Inflammatory macrophage treated with lipopolysaccharide for 1 hour (primary cell): ENCODE measurements at places on chromosomes 16 and 17.

DNA sequence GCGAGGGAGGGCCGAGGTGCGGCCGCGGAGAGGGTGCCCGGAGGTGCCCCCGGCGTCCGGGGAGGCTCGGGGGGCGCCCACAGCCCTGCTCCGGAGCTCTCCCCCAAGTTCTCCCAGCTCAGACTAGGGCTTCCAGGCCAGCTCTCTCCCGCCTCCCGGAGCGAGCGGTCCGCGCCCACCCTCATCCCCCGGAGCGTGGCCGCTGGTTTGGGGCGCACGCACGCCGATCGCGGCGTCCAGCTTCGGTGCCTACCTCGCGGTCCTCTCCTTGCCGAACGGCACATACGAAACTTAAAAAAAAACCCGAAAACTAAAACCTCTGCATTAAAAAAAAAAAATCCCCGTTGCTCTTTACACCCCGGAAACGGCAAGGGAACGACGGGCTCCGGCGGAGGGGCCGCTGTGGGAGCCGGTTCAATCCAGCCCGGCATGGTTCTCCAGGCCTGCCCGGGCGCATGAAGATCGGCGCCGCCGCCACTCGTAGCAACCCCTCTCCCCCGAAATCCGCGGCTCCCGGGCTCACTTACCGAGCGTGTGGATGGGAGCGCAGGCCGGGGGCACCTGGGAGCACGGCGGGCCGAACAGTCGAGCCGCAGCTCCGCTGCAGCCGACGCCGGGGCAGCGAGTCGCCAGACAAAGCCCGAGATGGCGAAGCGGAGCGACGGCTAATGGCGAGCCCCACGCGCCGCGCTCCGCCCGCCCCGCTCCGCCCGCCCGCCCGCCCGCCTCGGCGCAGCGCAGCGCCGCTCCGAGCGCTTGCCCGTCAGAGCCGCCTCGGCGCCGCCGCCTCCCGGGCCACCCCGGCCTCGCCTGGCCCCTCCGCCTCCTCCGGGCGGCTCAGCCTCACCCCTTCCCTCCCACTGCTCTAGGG is 973 bp upstream of the UBTF start:
- peak; percentile 33 for DNase-seq

- no peak for DNase-seq
These were observed 7.7 kb downstream of the EEF2K start for GRCh38 chr16:22213801-22214200.

- no peak for DNase-seq
These were observed 15.1 kb downstream of the AXIN1 start for GRCh38 chr16:337437-337836.

GRCh38 chr16:81036751-81037350 is 1.2 kb downstream of the ATMIN start:
- peak; percentile 51 for DNase-seq

DNA sequence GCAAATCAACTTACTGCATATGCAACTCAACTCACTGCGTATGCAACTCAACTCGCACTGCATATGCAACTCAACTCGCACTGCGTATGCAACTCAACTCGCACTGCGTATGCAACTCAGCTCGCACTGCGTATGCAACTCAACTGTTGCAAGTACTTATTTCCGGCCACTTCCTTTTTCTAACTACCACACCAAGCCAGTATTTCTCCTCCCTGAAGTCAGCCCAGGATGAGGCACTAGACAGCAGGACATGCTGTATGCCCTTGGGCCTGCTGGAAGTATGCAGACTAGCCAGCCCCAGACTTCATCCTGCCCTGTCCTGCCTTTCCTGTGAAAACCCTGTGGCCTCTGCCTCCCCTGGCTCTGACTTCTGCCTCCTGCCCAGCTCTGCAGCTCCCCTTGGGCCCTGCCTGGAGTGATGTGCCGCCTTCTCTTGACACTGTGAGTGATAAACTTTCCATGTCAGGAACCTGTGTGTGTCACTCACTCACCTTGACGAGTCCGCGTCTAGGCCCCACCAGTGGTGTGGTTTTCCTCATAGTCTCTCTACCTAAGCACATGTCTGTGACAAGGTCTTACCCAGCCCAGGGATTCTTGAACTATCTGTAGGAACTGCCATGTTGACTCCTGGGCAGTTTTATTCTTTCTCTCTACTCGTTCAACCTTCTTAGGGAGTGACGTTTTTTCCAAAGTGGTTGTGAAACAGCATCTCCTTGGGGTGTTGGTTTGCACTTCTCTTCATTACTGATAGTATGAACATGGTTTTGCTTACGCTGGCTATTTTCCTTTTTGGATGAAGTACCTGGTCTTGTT is 16.4 kb downstream of the ZNF778 start:
- peak; percentile 48 for DNase-seq

DNA sequence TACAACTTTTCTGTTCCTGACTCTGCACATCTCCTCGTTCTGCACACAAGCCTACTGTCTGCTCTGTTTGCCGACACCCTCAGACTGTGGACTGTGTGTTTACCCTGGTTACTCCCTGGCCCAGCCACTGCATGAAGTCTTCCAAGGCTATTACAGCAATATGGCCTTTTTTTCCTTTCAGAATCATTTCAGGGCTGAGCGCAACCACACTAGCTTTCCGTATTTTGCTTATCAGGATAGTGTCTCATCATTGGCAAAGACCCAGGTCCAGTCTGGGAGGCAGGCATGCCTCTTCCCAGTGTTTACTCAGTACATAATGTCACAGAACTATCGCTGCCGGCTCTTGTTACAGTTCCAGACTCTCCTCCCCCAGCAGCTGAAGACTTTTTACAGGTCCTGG is 10.1 kb downstream of the DNAH9 start:
- no peak for DNase-seq

- no peak for DNase-seq
These were observed at the start of gene CACNA1H for GRCh38 chr16:1152651-1153259. CACNA1H (plus strand) TSS chr16:1153106; CDS start chr16:1153738, 632 bp downstream.

- DNase-seq: no peak
These were observed 24.5 kb upstream of the ZNF287 start for GRCh38 chr17:16593356-16594102.

DNA sequence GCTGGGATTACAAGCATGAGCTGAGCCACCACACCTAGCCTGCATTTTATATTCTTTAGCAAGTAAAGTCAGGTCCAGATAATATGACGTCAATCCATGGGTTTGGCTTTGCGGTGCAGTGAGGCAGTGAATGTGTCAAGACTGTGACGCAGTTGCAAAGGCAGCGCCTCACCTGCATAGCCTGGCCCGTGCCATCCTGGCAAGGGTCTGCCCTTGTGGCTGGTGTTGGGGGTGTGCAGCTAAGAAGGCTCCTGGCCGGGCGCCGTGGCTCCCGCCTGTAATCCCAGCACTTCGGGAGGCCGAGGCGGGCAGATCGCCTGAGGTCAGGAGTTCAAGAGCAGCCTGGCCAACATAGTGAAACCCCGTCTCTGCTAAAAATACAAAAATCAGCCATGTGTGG is 7.0 kb downstream of the PDF start:
- no peak for DNase-seq

DNA sequence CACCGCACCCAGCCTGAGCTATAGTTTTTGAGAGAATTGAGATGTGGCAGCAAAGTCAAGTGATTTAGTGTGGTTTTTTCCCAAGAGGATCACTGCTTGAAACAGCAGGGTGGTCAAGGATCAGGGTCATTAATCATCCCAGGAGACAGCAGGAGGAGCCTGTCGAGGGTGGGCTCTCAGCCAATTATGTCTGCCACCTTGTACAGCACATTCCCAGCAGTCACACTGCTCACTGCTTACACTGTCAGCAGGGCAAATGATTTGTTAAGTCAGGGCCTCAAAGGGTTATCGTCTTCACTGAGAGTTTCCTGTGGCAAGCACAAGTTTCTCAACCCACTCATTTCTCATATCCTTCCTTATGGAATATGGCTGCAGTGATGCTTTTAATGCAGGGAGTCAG is 13.2 kb downstream of the B3GNT9 start:
- no peak for DNase-seq

- no peak for DNase-seq
These were observed 215.3 kb downstream of the RBFOX3 start for GRCh38 chr17:79395545-79395944.

DNA sequence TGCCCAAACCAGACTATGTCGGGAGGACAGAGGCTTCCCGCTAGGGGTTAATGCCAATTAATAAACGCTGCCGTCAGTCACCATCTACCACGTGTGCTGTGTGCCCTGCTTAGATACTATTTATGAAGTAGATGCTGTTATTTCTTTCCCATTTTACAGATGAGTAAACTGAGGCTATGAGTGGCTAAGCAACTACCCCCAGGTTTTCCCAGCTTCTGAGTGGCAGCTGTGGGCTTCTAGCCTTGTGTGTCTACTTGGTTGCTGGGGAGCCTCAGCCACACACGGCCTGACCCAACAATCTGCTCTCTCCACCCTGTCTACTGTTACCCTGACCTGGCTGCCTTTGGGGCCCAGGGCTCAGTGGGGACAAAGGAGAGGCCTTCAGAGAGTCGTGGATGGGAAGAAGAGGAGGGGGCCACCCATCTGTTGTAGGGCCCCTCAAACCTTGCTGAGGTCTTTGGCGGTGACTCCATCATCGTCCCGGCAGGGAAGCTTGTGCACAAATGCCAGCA is 7.1 kb downstream of the GIT1 start:
- DNase-seq: no peak
